ENCODE measurements at places on chromosomes 2 and 18. TPM values are rescaled to one million over a fixed set of nuclear protein-coding genes. Genes with fewer than 3 reads are reported as not detected.

GRCh38 chr2:213806125-213806726 lies 522.0 kb downstream of the SPAG16 start:
- no peaks in the 10 kb centered on the region for H3K4me1 ChIP-seq
- no peak for DNase-seq
- H3K4me3 ChIP-seq, result no peak overlapping the region
- H3K36me3 ChIP-seq, result no peaks in the 10 kb centered on the region

DNA sequence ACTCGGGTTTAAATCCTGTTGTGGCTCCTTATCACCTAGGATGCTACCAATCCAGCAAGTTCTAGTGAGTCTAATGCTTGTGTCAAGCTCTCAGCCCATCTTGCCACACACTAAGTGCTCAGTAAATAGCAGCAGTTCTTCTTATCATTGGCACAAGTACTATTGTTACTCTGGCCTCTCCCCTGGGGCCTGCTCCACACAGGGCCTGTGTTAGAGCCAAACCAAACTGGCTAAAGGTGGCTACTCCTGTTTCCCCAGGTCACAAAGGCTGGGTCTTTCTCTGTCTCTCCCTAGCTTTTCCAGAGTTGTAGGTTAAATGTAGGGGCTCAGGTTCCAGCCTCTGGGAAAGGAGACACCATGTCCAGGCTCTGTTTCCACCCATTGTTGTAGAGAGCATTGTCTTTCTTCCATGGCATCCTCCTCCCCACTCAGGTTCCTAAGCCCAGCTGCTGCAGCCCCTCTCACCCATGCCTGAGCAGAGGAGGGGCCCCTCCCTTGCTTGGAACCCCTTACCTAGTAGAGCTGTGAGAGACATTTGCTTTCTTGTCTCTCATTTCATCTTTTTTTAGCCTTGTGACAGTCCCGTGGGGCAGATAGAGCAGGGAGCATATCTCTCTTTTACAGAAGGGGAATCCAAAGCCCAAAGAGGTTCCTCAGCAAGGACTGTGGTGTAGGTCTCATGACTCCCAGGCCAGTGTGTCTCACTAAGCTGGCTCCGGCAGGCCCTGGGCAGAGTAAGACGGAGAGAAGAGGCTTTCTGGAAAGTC lies 56.4 kb upstream of the OTOF start:
- H3K27ac ChIP-seq, result no peak overlapping the region
- no peak for DNase-seq
- H3K27me3 ChIP-seq, result no peaks in the 10 kb centered on the region
- no peaks in the 10 kb centered on the region for H3K36me3 ChIP-seq
- no peak overlapping the region for H3K4me3 ChIP-seq

Gene LRRTM1
- not detected for total RNA-seq

Gene EPB41L3
- total RNA-seq, result 17.8 TPM

All from thymus (tissue), 14 donors.